Activated naive CD8-positive, alpha-beta T cell treated with anti-CD3 and anti-CD28 coated beads for 36 hours (primary cell): ENCODE measurements at places on chromosomes 2 and 18. TPM values are rescaled to one million over a fixed set of nuclear protein-coding genes. Genes with fewer than 3 reads are reported as not detected.
A peak's percentile ranks its signal among the peaks of the same experiment; 100 is the strongest.

DNA sequence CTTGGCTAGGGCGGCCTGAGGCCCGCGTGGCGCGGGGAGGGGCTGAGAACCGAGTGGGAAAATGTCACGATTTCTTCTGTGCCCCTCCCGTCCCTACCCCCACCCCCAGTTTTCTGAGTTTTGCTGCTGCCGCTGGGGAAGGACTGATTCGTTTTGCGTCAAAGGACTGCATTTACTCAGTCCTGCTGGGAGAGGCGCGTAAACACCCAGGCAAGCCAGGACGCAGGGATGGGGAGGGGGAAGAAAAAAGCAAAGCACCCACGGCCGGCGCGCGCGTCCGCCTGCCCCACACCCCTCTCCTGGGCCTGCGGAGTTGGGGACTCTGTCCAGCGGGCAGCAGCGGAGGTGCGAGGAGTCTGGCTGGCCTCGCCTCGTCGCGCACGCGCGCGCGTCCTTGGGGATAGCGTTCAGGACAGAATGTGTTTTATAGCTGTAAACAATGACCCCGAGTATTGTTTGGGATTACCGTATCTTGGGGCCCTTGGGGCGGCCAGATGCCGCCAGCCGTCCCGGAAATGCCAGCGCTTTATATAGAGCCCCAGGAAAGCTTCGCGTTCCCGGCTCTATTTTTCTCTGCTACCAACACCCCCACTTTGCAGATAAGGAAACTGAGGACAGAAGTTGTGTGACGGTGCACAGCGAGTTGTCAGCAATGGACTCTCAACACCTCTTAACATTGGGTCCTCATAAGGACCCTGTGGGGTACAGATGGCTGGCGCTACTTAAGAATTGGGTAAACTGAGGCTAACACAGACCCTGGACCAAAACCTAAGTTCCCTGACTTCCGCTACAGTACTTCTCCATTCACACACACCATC is 1.7 kb upstream of the FOSL2 start:
- peaks cover 2% of the 10 kb centered on the region for H3K36me3 ChIP-seq
- H3K27me3 ChIP-seq: peaks cover 4% of the 10 kb centered on the region
- no peak for DNase-seq
- peak overlapping the region; percentile 82 for H3K4me3 ChIP-seq

DNA sequence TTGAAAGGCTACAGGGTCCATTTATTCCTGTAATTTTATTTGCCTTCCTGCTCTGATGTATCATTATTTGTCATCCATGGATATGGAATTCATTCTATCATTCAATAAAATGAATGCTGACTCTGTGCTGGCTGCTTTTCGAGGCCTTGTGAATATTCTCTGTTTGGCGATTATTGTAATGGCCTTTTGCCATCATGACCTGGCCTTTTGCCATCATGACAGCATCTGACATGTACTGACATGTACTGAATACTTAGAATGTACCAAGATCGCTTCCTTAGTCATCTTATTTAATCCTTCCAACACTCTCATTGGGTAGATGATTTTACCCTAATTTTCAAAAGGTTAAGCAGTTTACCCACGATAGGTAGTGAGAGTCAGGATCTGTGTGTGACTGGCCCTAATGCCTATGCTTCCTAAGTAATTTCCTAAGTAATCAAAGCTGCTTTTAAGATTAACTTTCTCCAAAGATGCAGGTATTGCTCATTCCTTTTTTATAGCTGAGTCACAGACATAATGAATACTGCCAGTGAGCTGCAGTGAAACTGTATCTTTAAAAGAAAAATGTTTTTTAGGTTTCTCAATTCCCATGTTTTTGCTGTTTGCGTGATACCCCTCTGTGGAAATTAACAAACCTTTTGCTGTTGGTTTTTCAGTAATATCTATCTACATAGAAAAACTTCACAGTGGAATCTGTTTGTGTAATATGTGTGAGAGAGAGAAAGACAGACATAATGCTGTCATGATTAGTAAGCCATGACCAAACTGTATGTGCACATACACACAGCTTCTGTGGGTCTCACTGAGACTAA is 127.8 kb downstream of the CERS6 start:
- no peak overlapping the region for H3K4me3 ChIP-seq
- no peak for DNase-seq
- H3K27ac ChIP-seq: peak overlapping the region; percentile 63
- H3K27me3 ChIP-seq: no peaks in the 10 kb centered on the region
- peaks cover 51% of the 10 kb centered on the region for H3K4me1 ChIP-seq

- H3K27me3 ChIP-seq: no peaks in the 10 kb centered on the region
- H3K27ac ChIP-seq: peak overlapping the region; percentile 78
- H3K4me1 ChIP-seq: peaks cover 21% of the 10 kb centered on the region
- H3K4me3 ChIP-seq: no peak overlapping the region
Measured at GRCh38 chr2:174561283-174561971, 36.2 kb downstream of the WIPF1 start.

GRCh38 chr2:241063587-241063986 is 38.5 kb downstream of the MTERF4 start:
- no peak for DNase-seq
- H3K27ac ChIP-seq: no peak overlapping the region
- peak overlapping the region; percentile 65 for H3K4me3 ChIP-seq

DNA sequence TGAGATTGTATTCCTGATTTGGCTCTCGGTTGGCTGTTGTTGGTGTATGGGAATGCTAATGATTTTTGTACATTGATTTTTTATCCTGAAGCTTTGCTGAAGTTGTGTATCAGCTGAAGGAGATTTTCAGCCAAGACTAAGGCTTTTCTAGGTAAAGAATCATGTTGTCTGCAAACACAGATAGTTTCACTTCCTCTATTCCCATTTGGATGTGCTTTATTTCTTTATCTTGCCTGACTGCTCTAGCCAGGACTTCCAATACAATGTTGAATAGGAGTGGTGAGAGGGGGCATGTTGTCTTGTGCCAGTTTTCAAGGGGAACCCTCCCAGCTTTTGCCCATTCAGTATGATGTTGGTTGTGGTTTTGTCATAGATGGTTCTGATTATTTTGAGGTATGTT is 90.4 kb downstream of the CYP26B1 start:
- H3K27ac ChIP-seq: no peak overlapping the region
- H3K27me3 ChIP-seq: peaks cover 21% of the 10 kb centered on the region
- H3K4me1 ChIP-seq: no peaks in the 10 kb centered on the region
- H3K36me3 ChIP-seq: no peaks in the 10 kb centered on the region
- DNase-seq: no peak

- H3K4me1 ChIP-seq: peaks cover 34% of the 10 kb centered on the region
- H3K36me3 ChIP-seq: peaks cover 28% of the 10 kb centered on the region
- peak overlapping the region; percentile 47 for H3K27ac ChIP-seq
- peak overlapping the region; percentile 74 for H3K4me3 ChIP-seq
- H3K27me3 ChIP-seq: no peaks in the 10 kb centered on the region
Measured at GRCh38 chr2:113236367-113237159, 42.2 kb downstream of the PAX8 start.

DNA sequence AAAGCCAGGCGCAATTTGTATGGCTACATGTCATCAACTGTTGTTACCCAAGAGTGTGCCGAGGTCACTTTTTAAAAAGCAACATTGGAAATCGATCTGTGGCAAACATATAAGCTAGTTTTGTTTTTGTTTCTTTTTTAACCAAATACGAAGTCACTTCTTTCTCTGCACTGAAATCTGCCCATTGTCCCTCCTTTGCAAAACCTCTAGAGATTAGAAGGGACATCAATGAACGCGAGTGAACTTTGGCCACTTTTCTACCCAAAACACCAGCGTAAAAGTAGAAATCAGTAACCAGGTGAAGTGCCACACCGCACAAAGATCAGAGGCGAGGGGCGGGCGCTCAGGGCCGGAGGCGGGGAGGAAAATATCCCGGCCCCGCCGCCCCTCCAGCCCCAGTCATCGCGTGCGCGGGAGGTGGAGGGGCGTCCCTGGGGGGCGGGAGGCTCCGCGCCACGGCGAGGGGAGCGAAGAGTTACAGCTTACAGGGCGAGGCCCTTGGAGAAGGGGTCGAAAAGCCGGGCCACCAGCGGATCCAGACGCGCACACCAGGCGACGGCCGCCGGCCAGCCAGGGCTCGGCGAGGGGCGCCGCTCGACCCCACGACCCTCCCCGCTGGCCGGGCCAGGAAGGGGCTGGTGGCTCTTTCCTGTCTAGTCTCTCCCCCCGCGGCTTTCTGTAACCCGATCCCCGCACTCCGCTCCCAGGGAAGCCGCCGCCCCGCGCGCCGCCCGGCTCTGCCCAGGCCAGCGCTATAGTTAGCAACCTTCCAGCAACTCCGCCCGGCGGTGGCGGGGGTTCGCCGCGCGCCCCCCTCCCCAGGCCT is 993 bp downstream of the RBMS1 start:
- H3K27ac ChIP-seq: peak overlapping the region; percentile 87
- H3K27me3 ChIP-seq: no peaks in the 10 kb centered on the region
- DNase-seq: peak; percentile 80
- peaks cover 4% of the 10 kb centered on the region for H3K36me3 ChIP-seq
- peaks cover 55% of the 10 kb centered on the region for H3K4me1 ChIP-seq
- H3K4me3 ChIP-seq: peak overlapping the region; percentile 85

Gene CTLA4
- total RNA-seq: 50.9 TPM

Gene AQP4
- total RNA-seq: not detected

Gene ZNF385B
- not detected for total RNA-seq

Gene BUB1
- total RNA-seq: 75.5 TPM

Gene SERPINB3
- total RNA-seq: not detected

Gene FHOD3
- total RNA-seq: not detected
